ENCODE measurements at places on chromosomes 7 and 10.

- no peak for DNase-seq
These were observed 459.0 kb downstream of the GATA3 start for GRCh38 chr10:8513155-8514147.

GRCh38 chr10:44891721-44892120 is 19.4 kb upstream of the TMEM72 start:
- DNase-seq = no peak

- no peak for DNase-seq
These were observed 773.4 kb downstream of the CNTNAP2 start for GRCh38 chr7:146889806-146890555.

GRCh38 chr7:127793582-127793981 is 141.6 kb downstream of the SND1 start:
- DNase-seq = no peak

DNA sequence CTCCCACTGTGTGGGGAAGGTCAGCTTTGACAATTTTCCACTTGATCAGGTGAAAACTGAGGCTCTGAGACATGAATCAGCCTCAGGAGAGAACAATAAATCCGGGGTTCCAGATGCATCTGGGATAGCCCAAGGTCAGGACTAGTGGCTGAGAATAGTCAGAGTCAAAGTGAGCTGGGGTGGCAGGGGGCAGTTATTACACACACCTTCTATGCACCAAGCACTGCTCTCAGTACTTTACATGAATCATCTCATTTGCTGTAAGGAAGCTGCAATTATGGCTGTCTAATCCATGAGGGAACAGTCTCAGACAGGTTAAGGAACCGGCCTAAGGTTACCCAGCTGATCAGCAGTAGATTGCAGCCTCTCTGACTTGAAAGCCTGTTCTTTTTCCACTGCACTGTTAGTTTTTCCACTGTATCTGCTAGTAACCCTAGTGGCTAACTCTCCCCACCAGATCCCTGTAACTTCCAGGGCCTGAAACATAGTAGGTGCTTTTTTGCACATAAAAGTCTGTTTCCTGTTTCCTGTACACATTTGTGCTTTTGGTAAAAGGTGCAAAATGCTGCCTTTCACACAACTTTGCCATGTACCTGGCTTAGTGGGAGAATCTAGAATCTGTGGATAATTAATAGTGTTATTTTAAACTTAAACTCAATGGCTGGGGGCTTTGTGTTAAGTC is 125.9 kb downstream of the EMX2 start:
- no peak for DNase-seq

Data from activated CD4-positive, alpha-beta T cell treated with anti-CD3 and anti-CD28 coated beads, Interleukin-2, amount 10 ng/mL, durations not matched to agents 7 days and 5 days (primary cell).